ACHN (cell line): ENCODE measurements at places on chromosomes 16 and 17.

DNA sequence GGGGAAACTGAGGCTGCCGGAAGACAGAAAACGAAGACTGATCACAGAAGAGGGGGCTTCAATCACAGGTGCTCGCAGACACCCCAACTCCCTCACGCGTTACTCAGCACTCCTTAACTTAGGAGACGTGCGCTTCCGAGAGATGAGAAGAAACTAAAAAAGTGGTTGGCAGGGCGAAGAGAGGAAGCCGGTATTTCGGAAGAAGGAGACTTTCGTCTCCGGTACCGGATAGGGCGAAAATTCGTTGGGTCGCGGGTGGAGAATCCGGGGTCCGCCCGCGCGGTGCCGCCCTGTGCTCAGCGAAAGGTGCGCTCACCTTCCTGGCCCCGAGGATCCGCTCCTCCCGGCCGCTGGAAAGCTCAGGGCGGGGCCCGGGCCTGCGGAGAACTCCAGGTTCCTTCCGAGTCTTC lies 917 bp upstream of the TBX2 start:
- DNase-seq: no peak

DNA sequence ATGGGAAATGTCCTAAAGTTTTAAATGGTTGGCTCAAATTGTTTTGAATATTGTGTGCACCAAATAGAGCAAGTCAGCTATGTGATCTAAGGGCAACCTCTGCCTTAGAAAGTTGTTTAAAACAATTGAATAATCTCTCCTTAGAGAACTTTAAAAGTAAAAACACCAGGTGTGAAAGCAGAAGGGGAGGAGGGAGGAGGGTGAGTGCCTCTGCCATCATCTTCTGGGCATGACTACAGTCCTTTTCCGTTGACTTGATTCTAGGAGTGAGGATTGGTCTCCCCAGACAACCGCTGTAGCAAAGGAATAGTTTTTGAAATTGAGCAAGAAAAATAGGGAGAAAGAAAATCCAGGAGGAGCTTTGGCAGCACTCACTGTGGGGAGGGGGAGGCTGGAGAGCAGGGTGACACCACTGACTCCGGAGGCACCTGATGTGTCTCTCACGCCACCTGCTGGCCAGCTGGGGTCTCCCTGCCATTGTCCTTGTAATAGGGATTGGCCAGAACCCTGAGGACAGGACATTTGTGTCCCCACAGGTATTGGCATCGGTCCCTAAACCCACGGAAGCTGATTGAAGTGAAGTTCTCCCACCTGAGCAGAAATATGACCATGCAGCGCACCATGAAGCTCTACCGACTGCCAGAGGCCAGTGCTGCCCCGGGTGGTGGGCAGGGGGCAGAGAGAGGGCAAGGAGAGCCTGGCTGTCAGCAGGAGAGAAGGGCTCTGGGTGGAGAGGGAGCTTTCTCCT lies 33.3 kb downstream of the PLCD3 start:
- peak; percentile 81 for DNase-seq

DNA sequence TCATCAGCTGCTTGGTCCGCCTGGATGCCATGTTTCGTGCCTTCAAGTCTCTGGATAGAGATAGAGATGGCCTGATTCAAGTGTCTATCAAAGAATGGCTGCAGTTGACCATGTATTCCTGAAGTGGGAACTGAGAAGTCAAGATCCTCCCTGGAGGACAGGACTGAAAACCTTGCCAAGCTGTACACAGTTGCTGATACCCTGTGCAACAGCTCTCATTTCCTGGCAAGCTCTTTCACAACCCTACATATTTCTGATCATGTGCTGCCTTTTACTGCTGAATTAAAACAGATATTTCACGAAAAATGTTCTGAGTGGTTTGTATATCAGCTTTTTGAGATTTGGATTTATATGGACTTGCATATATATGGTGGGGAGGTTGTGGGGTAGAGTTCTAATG lies 898 bp downstream of the CAPNS2 start:
- no peak for DNase-seq

DNA sequence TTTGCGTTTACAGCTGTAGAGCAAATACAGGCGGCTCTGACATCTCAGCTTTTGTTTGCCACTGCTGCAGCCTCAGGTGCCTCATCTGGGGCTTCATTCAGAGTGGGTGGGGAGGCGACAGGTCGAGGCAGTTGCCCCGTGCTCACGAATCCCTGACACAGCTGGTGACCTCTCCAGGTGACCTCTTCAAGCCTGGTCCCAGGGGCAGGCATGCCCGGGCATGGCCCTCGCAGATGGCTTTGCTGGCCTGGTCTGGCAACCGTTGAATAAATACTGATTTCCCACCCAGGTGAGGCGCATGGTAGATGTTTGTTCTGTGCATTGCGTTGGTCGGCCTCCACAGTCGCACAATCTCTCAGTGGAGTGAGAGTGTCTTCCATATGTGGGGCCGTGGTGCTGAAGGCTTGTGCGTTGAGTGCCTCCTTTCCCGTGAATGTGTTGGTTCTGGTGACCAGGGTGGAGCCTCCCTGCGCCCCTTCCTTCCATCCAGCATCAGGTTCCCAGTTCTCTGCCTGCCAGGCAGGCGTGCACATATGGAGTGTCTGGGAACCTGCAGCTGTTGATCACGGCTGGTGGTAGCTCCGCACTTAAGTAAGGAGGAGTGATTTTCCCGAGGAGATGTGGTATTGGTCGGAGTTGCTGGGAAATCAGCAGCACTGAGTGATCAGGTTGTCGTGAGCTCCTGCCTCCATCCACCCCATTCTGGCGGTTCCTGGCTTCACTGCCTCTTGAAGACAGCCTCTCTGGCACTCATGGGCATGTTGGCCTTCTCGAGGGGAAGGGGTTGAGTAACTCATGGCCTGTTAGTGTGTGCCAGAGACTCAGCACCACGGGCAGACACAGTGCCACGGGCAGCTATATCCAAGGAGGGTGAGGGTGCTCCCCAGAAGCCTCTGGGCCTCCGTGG lies 149.7 kb downstream of the RPTOR start:
- DNase-seq: no peak

DNA sequence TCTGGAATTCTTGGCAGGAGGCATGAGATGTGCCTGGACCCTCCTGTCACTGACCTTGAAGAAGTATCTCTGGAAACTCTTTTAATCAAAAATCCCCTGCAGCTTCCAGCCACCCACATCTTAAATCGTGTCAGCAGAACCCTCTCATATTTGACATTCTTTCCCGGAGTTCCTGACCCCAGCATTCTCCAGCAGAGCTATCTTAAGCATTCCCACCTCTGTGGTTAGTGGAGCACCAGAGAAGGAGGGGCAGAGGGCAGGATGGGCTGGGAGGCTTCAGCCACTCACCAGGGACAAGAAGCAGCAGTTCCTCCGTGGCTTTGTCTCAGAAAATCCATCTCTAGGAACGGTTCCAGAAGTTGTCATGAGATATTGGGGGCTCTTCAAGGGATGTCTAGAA lies 149.9 kb downstream of the RGS9 start:
- peak; percentile 47 for DNase-seq

GRCh38 chr17:49546546-49547535 lies 28.8 kb upstream of the NXPH3 start:
- no peak for DNase-seq

DNA sequence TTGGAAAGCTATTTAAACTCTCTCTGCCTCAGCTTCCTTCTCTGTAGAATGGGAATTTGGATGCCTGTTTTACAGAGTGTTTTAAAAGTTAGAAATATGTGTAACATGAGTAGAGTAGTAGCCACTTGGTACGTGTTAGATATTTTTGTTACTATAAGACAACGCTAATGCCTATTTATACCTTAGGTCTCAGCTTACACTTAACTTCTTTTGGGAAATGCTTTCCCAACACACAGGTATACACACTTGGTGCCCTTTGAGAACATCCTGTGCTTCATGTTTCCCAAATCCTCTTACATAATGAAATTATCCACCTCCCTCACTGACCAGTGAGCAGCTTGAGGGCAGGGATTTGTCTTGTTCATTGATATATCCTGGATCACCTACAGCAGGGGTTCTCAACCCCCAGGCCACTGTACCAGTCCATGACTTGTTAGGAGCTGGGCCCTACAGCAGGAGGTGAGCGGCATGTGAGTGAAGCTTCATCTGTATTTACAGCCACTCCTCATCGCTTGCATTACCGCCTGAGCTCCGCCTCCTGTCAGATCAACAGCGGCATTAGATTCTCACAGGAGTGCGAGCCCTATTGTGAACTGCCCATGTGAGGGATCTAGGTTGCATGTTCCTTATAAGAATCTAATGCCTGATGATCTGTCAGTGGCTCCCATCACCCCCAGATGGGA lies 33.5 kb downstream of the ARSG start:
- DNase-seq: no peak

DNA sequence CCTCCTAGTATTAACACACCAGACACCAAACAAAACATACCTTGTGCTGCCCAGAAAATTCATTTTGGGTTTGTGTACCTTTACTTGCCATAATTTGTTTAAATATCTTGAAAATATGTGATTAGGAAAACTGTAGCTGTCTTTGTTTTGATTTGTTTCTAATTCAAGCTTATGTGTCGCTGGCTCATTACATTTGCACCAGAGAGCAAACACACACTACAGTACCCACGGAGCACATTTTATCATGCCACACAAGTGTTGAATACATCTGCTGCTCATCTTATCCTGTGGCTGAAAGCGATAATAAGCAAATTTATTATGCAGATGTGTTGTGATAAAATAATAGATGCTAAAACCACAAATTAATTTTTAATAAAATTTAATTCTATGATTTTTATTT lies 63.1 kb downstream of the SPAG9 start:
- no peak for DNase-seq

DNA sequence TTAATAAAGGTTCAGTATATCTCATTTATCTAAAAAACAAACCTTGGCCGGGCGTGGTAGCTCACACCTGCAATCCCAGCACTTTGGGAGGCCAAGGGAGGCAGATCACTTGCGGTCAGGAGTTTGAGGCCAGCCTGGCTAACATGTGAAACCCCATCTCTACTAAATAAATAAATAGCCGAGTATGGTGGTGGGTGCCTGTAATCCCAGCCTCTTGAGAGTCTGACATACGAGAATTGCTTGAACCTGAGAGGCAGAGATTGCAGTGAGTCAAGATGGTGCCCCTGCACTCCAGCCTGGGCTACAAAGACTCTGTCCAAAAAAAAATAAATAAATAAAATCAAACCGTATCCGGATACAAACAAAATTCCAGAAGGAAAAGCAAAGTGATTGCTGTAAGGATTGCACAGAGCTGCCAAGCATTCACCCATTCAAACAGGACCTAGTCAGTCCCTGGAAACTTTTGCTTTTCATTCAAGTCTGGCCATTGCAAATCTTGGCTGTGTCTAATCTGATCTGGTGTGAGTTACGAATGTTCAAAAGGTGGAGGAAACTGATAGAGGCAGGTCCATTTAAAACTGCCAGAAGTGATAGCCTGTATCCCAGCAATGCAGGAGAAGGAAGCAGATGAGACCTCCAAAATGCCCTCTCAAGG lies 102.5 kb upstream of the CLEC3A start:
- DNase-seq: no peak

GRCh38 chr16:67544844-67545664 lies 16.4 kb downstream of the RIPOR1 start:
- no peak for DNase-seq

DNA sequence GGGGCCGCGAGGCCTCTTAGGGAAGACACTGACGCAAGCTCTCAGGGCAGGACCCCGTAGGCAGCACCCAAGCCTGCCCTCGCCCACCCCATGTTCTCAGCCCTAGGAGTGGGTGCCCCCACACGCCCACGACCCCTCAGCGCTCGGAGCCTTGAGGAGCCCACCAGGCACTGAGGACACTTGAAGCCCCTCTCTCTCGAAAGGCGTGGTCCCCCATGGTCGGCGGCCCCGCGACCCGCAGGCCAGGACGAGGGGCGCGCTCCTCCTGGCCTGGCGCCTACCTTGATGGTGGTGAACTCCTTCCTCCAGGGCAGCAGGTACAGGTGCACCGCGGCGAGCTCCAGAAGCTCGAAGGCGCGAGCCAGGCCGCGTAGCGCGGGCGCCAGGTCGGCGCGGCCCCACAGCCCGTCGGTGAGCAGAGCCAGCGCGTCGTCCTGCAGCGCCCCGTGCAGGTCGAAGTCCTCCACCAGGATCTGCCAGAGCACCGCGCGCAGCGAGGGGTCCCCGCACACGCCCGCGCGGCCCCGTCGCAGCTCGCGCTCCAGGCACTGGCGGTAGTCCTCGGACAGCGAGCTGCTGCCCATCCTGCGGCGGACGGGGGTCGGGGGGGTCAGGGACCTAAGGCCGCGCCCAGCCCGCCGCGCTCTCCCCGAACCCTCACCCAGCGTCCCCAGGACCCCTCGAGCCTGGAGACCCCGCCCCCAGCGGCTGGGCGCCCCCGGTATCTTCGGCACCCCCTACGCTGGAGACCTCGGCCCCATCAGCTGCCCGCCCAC lies 668 bp downstream of the SPATA2L start:
- DNase-seq: peak; percentile 86

- no peak for DNase-seq
Observed at GRCh38 chr17:28616281-28616680, 2.3 kb upstream of the RSKR start.
